ENCODE measurements at places on chromosomes 7 and 10.

DNA sequence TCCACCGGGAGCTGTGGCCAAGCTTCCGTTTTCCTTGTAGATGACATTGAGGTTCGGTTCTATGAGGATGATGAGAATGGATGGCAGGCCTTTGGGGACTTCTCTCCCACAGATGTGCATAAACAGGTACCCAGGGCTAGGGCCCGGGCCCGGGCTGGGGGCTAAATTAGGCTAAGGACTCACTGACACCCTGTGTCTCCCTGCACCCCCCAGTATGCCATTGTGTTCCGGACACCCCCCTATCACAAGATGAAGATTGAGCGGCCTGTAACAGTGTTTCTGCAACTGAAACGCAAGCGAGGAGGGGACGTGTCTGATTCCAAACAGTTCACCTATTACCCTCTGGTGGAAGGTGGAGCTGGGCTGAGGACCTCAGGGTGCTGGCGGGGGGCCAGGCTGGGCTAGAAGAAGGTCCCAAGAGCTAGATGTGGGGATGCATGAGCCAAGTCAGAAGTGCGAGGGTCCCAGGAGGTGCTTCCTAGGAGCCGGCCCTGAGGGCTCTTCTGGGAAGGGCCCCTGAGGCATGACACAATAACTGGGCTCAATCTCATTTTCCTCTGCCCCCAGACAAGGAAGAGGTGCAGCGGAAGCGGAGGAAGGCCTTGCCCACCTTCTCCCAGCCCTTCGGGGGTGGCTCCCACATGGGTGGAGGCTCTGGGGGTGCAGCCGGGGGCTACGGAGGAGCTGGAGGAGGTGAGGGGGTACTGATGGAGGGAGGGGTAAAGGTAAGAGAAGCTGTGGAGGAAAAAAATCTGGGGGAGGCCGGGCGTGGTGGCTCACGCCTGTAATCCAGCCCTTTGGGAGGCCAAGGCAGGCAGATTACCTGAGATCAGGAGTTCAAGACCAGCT lies 2.9 kb downstream of the NFKB2 start:
- peak; percentile 11 for DNase-seq

DNA sequence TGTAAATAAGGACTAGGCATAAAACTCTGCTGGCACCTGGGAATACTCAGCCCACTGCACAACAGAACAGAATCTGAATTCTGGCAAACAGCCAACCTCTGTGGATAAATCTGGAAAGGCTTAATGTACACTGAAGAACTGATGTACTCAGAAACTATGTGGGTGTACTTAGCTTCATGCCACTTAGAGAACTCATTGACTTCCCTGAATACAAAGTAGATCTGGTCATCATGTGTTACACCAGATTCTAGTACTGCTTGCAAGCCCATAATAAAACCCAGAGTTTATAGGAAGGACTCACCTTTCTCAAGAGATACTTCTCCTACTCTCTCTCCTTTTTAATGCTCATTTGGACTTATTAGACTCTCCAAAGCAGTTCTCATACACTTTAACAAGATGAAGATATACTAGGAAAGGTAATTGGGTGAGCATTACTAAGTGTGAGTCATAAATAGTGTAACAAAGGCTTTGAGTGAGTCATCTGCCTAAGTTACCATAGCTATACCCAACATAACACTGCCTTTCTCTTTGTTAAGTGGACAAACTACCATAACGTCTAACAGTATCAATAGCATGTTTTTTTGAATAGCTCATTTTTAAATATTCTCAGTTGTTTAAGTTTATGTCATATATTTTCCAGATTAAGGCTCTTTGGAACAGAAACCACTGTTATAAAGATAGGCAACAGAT lies 309.1 kb downstream of the MDFIC start:
- peak; percentile 13 for DNase-seq

- no peak for DNase-seq
Measured at GRCh38 chr10:78471326-78471722, 437.7 kb downstream of the RPS24 start.

GRCh38 chr7:132179080-132179430 lies 397.2 kb downstream of the PLXNA4 start:
- DNase-seq, result no peak

- peak; percentile 44 for DNase-seq
Measured at GRCh38 chr7:130758429-130759056, 24.5 kb upstream of the KLF14 start.

- DNase-seq, result no peak
Measured at GRCh38 chr10:49393757-49394156, 2.1 kb downstream of the DRGX start.

DNA sequence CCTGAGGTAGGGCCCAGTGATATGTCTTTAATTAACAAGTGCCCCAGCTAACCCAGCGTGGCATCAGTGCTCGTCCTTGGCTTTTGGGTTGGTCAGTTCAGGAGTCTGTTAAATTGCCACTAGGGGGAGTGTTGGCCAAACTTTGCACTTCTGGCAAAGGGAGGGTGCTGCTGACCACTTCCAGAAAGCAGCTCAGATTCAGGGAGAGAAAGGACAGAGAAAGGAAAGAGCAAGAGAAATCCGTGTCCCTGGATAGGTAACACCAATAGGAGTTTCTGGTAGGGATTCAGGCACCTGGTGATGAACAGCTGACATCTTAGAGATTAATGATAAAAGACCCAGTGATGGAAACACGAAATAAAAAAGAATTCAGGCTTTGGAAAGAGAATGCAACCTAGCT lies 243.1 kb upstream of the AOAH start:
- peak; percentile 28 for DNase-seq

DNA sequence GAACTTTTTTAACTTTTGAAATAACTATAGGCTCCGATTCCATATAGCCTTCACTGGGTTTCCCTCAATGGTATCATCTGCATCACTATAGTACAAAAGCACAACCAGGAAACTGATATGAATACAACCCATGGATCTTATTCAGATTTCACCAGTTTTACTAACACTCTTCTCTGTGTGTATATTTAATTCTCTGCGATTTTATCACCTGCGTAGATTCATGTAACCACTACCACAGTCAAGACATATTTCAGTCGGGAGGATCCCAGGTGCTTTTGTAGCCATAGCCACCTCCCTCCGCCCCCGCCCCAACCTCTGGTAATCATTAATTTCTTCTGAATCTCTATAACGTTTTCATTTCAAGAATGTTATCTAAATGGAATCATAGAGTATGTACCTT lies 82.8 kb upstream of the C7orf33 start:
- no peak for DNase-seq

GRCh38 chr10:59047957-59048618 lies 128.4 kb upstream of the PHYHIPL start:
- no peak for DNase-seq

- DNase-seq, result no peak
Measured at GRCh38 chr10:12020574-12020973, 22.0 kb downstream of the UPF2 start.

DNA sequence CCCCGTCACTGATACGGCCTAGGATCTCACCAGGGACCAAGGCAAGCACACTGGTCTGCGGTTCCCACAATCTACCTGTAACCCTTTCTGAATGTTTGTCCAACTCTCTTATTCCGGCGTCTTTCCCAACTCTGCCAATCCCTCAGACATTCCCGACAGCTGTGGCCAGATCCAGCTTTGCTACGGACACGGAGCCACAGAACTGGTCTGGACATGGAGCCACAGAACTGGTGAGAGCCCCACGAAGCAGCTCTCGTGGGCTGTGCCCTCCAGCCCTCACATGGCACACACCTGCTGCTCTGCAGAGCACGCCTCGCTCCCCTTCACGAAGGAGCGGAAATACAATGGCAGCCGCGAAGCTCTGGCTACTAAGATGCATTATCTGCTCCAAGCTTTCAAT lies 376.8 kb downstream of the DNAJB6 start:
- DNase-seq, result no peak

DNA sequence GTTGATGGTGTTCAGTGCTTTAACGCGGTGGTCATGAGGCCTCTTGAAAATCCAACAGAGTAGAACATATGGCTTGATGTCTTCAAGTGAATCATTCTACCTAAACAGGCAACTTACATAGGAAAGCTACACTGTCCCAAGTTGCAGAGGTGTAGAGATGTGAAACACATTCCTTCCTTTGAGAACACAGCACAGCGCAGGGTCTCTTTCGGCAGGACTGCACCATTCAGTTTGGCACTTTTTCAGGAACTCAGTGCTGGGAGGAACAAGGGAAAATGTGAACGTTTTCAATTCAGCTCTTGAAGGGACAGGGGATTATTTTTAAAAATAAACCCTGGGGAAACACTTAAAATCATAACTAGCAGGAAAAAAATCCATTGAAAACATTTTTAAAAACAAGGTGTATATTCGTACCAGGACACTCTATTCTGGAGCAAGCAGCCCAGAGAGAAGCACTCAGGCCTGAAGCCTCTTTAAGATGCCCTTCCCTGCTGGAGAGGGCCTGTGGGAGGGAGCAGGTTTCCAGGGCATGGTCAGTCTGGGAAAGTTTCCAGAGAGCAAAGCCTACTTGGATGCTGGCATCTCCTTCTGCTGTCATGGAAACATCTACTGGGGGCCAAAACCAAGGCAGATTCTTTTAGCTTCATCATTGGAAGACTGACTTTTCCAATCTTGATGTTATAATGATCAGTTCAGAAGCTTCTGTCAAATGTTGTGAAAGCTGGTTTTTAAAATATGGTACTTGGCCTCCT lies 60.4 kb upstream of the NPVF start:
- no peak for DNase-seq

GRCh38 chr7:120205101-120205500 lies 67.9 kb upstream of the KCND2 start:
- no peak for DNase-seq

DNA sequence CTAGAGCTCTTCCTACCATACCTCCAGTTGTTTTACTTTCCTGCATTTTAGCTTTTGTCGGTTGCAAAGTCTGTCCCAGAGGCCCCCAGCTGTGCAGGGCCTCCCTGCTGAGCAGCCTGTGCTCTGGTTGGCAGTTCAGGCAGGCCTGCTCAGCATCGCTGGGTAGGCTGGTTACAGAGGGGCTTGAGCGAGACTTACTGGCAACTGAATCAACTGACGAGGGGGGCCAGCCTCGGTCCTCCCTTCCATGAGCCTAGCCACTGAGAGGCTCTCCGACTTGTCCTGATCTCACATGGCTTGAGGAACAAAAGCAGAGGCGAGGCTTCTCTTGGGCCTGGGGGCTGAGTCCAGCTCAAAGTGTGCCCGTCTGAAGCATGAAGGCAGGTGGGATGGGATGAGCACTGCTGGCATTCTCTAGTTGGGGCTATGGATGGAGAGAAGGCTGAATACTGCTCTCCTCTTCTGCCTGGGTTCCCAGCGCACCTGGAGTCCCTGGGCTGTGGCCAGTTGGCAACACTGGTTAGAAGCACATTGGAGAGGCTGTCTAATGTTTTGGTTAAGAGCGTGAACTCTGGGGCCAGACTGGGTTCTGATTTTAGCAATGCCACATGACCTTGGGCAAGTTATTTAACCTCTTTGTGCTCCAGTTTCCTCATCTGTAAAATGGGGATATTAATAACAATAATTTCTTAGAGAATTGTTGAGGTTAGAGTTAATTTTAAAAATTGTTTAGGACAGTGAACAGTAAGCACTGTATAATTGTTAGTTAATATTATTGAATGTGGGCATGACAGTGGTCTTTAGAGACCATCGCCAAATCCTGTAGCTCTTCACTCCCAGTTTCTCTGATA lies 6.9 kb upstream of the SFRP5 start:
- DNase-seq, result no peak
